ENCODE measurements at places on chromosomes 4 and X.

DNA sequence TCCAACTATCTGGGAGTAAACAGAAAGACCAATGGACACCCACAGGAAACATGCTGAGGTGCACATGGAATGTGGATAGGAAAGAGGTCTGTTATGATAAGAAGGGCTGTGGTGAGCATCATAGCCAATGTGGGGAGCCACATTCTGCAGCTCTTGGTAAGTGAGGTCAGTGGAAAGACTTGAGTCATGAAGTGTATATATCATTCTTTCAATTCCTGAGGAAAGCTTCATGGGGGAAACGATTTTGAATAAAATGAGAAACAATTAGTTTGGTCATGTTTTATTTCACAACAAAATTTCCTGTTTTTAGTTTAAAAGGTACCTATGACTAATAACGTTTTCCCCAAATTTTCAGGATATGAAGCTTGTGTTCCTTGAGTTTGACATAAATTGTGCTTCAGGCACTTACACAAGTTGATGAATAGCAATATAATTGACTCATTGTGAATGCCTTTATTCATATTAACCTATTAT lies 41.4 kb upstream of the RASSF6 start:
- DNase-seq: no peak

DNA sequence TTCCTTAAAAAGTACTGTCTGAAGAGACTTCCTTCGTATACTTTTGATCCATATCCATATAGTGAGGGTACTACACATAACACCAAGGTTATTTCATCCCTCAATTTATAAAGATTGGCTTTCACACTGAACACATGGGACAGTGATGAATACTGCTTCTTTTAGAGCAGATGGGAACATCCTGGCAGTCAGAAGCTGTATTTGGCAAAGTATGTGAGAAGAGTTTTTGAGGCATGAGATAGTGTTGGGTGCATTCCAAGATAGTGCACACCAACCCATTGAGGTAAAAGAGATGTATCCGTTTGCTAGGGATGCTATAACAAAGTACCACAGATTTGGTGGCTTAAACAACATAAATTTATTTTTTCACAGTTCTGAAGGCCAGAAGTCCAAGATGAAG lies 141.1 kb downstream of the MOSPD2 start:
- no peak for DNase-seq

DNA sequence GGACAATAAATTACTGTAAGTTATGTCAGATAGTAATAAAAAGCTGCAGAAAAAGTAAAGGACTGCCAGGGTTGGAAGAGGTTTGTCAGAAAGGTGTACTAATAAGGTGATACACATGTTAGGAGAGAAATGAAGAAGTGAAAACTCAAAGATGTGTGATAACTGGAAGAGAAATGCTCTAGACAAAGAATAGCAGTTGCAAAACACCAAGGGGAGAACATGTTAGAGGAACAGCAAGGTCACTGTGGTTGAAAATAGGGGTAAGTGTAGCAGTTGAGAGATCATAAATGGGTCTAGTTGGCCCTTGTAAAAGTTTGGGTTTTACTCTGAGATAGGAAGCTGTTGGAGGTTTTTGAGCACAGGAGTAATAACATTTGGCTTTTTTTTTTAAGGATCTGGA lies 46.9 kb downstream of the HSPA4L start:
- no peak for DNase-seq

GRCh38 chrX:9912351-9913145 lies 54.6 kb upstream of the CLDN34 start:
- DNase-seq: no peak

GRCh38 chrX:136920001-136920400 lies 39.5 kb upstream of the RBMX start:
- no peak for DNase-seq

DNA sequence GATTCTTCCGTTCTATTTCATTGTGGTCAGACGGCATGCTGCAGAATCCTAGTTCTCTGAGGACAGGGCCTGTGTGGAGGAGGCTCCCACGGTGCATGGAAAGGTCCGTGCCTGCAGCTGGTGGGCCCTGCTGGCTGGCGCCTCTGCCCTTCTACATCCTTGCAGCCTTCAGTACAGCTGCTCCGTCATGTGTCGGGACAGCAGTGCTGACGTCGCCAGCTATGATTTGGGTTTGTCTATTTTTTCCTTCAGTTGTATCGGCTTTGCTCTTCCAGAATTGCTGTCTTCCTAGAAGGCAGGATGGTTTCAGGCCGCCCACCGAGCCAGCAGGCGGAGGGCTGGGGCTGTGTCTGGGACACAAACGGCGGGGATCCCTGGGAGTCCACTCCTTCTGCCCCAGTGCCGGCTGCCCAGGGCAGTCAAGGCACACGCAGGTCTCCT lies 32.1 kb upstream of the CPLX1 start:
- no peak for DNase-seq

DNA sequence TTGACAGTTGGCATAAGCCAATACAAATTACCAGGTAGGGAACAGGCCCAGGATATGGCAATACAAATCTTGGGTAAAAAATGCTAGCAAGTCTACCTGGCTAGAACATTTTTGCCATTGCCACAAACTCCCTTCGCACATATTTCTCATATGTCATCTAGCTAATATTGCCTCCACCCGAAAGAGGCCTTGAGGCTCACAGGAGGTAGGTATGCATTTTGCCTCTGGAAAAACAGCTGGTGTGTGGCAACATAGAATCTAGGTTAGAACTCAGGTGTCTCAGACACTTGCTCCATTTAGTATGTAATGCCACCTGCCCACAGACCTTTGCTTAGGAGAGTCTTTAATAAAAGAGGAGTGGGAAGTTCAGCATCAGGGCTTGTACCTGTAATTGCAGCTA lies 16.3 kb upstream of the RAPGEF2 start:
- no peak for DNase-seq
